ENCODE measurements at places on chromosomes 1 and 21.

- DNase-seq: no peak
Observed at GRCh38 chr1:232718928-232719927, 86.0 kb upstream of the MAP10 start.

DNA sequence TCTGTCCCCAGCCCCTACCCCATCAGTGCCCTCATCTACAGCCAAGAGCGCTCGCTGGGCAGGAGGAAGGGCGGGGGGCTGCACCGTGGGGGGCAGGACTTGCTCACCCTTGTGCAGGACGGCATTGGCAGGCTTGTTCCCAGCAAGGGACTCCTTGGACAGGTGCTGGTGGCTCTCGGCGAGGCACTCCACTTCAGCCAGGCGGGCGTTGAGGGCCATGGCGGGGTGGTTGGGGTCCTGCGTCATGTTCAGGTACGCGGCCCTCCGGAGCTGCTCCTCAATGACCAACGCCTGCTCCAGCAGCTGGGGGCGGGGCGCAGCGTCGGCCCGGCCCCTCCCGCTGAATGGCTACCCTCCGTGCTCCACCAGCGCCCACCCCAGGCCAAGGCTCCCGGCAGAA is 64.0 kb downstream of the KCNAB2 start:
- DNase-seq: no peak

DNA sequence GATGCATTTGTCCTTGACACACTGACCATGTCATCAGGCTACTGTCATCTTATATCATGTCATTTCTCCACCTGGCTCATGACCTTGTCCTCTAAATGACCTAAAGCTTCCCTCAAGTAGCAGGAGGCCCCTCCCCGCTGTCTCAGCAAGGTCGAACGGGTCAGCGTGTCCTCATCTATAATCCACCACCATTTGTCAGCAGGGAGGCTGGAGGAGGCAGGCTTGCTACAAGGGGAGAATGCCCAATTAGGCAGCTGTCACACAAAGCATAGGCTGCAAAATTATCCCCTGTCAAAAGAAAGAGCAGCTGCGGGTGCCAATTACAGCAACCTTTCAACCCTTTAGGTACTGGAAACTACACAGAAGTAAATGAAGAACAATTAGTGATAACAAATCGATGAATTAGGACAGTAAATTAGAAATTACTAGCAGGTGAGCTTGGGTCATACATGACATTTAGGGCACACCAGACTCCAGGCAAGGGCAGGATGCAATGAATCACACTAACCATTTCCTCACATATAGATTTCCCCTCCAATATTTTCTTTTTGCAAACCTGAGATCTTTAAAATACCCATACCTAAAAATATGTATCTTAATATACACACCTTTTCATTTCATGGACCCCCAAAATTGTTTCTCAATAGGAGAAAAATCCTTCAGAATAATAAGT is 61.2 kb downstream of the NRIP1 start:
- DNase-seq: no peak

DNA sequence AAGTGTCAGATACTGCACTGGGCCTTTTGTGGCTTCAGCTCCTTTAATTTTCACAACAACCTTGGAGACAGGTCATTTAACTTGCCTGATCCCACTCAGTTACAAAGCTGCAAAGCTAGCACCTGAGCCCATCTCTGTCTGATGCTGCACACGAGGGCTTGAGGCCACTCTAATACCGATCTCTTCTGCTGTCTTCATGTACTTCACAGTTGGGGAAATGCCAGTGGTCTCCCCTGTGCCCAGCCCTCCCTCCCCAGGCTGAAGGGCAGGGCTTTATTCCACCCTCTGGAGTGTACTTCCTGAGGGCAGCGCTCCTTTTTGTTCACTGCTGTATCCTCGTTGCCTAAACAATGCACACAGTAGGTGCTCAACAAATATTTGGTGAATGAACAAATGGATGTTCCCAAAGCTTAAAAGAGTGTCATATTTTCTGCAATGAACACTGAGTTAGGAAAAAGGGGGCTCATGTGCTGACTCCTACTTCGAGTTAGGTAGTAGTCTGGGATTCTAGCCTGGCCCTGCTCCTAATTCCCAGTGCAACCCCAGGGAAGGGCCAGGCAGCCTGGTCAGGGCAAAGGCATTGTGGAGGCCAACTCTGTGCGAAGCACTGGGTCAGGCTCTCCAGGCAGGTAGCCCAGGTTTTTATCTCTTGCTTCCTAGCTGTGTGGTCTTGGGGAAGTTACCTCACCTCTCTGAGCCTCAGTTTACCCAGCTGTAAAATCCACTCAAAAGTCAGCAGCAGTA is 1.1 kb downstream of the TMCO4 start:
- DNase-seq: no peak

DNA sequence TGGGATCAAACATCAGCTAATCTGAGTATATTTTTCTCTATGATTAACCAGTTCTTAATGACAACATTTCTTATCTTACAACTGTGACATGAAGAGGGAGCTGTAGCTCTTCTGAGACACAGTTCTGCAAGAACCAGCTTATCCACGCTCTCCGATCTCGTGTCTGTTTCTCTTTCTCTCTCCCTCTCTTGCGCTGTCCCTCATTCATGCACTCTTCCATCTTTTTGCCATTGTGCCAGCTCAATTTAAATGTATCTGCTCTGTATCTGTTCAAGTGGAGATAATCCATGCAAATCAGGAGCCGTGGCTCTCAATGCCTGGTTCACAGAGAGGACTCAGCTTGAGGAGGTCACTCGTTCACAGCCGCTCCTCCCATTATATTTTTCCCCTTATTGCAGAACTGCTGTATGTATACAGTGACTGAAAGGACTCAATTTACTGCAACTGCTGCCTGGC is 494.7 kb upstream of the ADGRL2 start:
- DNase-seq: no peak

- no peak for DNase-seq
Observed at GRCh38 chr1:110084227-110085078, 14.0 kb upstream of the ALX3 start.

DNA sequence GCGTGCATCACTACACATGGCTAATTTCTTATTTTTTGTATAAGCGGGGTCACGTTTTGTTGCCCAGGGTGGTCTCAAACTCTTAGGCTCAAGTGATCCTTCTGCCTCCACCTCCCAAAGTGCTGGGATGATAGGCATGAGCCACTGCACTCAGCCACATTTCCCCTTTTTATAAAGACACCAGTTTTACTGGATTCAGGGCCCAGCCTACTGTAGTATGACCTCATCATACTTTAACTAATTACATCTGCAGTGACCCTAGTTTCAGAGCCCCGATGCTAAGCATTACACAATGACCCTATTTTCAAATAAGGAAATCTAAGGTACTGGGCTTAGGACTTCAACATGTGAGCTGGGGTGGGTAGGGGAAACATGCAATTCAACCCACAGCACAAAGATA is 31.8 kb upstream of the ENAH start:
- no peak for DNase-seq

DNA sequence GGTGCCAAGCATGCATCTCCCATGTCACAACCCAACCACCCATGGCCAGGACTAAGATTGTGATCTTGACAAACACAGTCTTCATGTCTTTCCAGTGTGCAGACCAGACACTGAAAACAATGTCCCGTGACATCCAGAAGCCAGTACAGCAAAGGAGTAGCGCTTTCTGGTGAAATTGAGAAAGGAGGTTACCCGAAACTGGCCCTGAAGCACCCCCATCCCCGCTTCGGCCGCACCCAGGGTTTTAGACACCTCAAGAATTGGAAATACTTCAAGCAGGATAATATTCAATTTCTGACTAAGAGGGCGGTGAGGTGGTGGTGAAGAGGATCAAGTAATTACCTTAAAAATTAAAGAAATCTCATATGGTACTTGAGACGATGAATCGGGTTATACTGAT is 10.6 kb upstream of the S100A8 start:
- DNase-seq: no peak

DNA sequence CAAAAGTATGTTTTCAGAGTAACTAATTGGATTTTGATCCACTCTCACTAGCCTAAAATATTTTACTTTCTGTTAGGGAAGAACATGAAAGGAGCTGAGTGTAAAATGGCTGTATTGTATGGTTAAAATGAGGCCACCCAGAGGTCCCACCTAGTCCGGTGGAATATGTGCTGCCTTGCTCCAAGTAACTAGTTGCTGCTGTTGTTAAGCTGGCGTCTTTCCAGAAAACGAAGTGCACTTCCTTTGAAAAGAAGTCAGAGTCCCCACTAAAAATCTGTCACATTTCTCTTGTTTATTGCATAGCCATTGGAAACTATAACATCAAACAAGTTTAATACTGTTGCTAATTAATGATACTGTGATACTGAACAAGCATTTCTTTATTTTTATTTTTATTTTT is 3.2 kb downstream of the SLC25A33 start:
- DNase-seq: peak; percentile 40

DNA sequence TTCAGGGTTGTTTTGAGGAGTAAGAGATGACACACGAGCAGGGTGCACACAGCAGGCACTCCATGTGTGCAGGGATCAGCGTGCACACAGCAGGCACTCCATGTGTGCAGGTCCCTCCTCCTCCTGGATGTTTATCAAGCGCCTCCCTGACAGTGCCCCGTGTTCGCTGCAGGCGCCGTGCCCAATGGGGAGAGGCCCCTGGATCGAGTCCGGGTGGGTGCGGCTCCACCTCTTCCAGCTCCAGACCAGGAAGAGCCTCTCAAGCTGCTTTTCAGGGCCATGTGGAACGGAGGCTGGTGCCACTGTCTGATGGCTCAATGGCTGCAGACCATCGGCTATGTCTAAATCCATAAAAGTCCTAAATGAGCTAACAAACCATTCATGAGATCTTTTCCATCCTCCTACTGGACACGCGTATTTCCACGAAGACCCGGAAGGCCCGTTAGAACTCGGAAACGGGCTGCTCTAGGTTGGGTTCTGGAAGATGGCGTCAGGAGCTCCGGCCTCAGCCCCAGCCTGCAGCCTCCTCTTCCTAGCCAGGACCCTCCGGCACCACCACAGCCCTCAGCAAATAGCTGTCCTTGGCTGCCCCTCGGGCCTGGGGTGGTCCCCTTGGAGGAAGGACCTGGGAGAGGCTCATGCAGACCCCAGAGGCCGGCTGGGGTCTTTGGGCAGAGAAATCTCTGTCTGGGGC is 36.0 kb downstream of the RRP1 start:
- no peak for DNase-seq

GRCh38 chr1:60808676-60809075 is 273.7 kb upstream of the NFIA start:
- DNase-seq: no peak

GRCh38 chr1:36773827-36774541 is 260.3 kb downstream of the GRIK3 start:
- DNase-seq: no peak

DNA sequence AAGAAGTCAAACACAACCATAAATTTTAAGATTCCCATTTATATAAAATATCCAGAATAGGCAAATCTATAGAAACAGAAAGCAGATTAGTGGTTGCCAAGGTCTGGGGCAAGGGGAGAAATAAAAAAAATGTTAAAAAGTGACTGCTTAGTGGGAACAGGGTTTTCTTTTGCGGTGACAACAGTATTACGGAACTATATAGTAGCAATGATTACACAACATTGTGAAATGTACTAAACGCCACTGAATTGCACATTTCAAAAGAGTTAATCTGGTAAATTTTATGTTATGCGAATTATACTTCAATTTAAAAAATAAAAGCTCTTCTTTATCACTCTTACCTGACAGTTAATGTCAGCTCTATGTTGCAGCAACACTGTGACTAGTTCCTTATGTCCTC is 105.2 kb downstream of the ACBD6 start:
- peak; percentile 92 for DNase-seq

GRCh38 chr1:216815260-216816131 is 92.3 kb upstream of the ESRRG start:
- no peak for DNase-seq

GRCh38 chr1:47235241-47235681 is 3.2 kb upstream of the TAL1 start:
- DNase-seq: no peak

DNA sequence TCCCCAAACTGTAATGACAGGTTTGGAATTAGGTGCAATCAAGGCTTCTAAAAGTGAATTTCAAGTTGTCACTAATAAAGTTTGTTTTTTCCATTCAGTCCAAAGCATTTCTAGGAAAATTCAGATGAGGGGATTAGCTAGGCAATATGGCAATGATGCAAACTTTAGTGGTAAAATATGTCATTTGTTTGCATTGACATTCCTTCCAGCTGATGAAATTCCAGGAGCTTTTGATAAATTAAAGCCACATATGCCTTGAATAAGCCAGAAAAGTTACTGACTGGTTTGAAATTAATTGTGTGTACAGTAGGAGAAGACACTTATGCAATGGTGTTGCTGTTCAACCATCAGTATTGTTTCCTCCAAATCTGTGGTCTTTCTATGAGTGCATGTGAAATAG is 57.8 kb downstream of the MROH9 start:
- no peak for DNase-seq

DNA sequence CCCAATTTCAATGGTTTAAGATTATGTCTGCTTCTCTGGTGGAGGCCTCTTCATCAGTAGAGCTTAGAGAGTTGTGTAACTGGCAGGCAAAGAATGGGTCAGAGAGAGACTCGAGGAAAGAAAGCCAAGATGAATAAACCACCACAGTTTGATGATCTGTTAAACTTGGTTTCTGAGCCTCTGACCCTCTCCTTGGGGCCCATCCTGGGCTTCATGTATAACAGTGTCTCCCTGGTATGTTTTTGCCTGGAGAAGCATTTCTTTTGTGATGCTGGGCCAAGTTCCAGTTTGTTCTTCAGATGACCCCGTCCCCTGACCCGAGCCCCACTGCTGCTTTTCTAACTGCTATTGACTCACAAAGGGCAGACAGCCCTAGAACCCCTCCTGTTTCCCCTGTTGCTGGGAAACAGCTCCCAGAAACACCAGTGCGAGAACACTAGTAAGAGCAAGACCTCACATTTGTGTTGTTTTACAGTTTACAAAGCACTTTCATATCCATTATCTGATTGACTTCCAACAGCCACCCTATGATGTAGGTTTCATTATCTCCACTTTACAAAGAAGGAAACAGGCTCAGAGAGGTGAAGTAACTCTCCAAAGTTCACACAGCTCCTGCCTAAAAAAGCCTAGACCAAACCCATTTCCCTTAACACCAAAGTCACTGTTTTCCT is 9.0 kb downstream of the CD2 start:
- DNase-seq: no peak

DNA sequence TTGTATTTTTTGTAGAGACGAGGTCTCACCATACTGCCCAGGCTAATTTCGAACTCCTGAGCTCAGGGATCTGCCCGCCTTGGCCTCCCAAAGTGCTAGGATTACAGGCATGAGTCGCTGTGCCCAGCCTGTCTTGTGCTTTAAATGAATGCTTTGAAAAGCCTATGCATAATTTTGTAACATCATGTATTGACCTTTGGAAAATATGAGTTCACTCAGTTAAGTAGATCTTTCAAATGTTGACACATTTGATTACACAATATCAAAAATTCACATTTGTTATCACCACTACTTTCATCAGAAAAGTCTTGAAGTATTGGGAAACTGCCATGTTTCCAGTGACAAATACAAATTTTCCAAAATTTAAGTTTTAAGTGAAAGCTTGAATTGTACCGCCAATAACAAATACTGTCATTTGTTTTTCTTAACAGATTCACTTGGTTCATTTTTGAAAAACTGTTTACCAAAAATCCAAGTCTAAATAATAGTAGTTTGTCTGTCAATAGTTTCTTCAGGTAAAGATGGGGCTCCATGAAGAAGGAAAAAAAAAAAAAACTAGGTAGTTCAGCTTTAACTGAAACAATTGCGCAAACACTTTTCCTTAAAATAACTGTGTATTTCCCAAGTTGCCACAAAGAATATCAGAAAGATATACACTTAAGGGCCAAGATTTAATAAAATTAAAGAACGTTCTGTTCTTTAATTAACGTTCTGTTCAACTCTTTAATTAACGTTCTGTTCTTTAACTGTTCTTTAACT is 233.2 kb upstream of the NR5A2 start:
- DNase-seq: peak; percentile 11

Data from AML-193 (cell line).